ENCODE measurements at places on chromosomes 16 and 17.

- DNase-seq, result no peak
Measured at GRCh38 chr17:17729620-17730249, 48.5 kb downstream of the RAI1 start.

GRCh38 chr16:47925811-47926460, 229.9 kb downstream of the ABCC12 start:
- DNase-seq, result no peak

- DNase-seq, result no peak
Measured at GRCh38 chr16:56774016-56774680, 44.2 kb downstream of the NUP93 start.

DNA sequence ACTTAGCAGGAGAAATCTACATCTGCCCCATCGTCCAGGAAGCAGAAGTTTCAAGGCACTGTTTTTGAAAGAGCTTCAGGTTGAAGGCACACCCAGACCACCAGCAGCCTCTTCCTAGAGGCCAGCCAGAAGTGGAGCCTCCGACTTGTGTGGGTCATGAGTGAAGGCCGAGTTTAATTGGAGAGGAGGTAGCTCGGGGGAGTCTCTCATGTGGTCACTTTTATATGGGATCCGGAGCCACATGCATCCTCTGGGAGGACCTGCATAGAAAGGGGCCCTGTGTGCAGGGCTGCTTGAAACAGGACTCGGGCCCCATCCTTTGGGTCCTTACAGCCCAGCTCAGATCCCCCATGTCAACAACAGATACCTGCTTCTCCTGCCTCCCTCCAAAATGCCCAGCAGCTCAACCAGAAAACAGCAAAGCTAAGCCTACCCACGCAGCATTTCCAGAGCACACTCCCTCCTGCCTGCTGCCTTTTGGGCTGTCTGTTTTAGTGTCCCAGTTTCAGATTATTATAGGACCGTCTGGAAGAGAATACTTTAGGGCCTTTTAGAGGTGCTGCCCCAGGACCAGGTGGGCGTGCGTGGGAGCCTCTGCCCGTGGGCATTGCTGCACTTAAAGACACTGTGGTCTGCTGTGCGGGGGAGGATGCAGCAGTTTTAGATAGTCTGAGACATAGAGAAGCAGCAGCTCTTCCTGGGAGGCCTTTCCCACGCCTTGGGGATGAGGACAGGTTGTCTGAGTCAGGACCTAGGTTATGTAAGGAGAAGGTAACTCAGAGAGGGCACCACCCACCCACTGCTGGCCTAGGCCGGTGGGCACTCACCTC, 29.5 kb downstream of the MPRIP start:
- DNase-seq, result no peak

GRCh38 chr16:27098366-27099049, 31.8 kb downstream of the C16orf82 start:
- no peak for DNase-seq

- peak; percentile 84 for DNase-seq
Measured at GRCh38 chr17:31413874-31414549, 22.5 kb downstream of the RAB11FIP4 start.

DNA sequence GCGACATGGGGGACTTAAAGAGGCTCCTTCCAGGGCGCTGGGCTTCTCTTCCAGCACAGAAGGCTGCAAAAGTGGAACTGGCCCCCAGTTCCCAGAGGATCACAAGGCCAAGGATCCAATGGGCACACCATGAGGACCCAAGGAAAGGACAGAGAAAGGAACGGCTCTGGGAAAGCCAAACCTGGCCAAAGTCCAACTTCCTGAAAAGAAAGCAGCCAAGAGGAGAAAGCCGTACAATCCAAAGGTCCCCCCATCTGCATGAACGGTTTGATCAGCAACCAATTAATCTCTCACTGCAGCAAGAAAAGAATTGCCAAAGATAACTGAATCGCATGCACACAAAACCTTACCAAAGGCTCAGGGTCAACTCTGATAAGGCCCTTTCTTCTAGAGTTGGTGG, 19.8 kb upstream of the ICAM2 start:
- DNase-seq, result no peak

DNA sequence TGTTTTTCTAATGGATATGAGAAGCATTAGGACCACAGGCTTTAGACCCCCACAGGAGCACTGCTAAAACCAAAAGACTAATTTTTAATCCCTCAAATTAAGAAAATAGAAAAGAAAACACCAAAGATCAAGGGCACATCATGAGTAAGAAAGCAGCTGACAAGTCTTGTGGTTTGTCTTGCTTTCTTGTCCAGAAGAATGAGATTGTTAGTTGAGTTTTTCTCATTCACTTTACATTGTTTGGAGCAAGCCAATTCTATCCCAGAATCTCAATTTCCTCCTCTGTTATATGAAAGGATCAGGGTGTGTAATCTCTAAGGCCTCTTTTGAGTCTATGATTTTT, 899.0 kb downstream of the KCNJ2 start:
- DNase-seq, result no peak

- no peak for DNase-seq
Measured at GRCh38 chr16:5526826-5527225, 429.2 kb upstream of the EEF2KMT start.

DNA sequence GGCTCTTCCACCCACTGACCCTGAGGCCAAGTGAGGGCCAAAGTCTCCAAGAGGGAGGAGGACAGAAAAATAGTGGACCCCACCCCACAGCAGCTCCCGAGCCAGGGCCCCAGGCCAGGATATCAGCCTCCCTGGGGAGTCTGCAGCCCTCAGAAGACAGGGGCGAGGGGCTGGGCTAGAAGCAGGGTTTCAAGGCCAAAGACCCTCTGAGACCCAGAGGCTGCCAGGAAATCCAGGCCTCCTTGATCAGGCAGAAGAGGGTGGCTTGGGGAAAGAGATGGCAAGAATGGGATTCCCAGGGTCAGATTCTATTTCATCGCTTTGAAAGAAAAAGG, 156.1 kb downstream of the ZNF423 start:
- no peak for DNase-seq

DNA sequence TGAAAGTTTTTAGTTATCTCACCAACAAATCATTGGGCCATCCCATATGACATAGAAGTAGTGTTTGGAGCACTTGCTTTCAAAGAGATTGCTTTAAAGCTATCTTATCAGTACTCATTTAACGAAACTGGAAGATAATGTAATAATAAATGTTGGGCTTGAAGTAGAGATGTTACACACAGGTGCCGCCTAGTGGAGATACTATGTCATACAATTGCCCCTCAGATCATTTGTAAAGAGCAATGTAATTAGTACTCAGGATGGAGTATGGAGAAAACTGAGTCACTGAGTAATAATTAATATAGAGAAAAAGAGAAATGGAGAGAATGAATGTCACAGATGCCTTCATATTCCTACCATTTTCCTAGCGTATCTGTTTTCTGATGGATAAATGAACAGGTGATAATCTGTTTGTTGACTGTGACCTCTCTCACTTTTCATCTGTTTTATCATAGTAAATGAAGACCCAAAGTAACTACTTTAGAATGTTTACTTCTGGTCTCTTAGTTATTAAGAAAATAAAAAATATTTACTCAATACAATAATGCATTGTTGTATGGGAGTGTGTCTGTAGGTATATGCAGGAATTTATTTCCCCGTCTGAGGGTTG, 80.4 kb downstream of the EFCAB5 start:
- DNase-seq, result no peak

GRCh38 chr16:89349947-89350633, 132.6 kb downstream of the ZNF778 start:
- no peak for DNase-seq

- DNase-seq, result no peak
Measured at GRCh38 chr16:13427943-13428342, 492.0 kb upstream of the ERCC4 start.

- no peak for DNase-seq
Measured at GRCh38 chr17:13919818-13920217, 149.5 kb upstream of the COX10 start.

DNA sequence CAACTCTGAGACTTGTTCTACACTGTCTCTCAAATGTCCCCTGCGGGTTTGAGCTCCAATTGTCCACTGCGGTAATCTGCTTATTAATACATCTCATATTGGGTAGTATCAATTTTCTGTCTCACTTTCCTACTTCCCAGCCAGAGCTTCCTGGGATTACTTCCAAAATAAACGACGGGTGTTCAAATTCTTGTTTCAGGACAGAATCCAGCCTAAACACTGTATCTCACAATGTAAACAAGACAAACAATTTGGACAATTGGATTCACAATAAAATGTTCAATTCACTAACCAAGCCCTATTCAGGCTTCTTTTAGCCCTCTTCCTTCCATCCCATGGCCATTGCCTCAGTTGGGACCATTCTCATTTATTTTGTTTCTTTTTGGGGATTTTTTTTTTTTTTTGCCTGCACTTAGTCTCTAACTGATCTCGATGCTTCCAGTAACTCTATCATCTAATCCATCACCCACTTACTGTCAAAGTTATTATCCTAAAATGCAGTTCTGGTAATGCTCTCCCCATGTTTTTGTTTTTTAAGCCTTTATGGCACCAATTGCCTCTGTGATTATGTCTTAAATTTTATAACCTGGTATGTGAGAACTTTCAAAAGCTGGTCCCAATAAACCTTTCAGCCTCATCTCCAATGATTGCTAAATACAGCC, 2.0 kb upstream of the VAT1L start:
- no peak for DNase-seq
